NCI-H82 (cell line): ENCODE measurements at places on chromosomes 1 and 21.

- DNase-seq: no peak
Observed at GRCh38 chr1:2887941-2888855, 86.7 kb upstream of the TTC34 start.

- peak; percentile 46 for DNase-seq
Observed at GRCh38 chr21:15028186-15028585, 36.6 kb downstream of the NRIP1 start.

- no peak for DNase-seq
Observed at GRCh38 chr1:103194060-103194459, 85.7 kb upstream of the COL11A1 start.

DNA sequence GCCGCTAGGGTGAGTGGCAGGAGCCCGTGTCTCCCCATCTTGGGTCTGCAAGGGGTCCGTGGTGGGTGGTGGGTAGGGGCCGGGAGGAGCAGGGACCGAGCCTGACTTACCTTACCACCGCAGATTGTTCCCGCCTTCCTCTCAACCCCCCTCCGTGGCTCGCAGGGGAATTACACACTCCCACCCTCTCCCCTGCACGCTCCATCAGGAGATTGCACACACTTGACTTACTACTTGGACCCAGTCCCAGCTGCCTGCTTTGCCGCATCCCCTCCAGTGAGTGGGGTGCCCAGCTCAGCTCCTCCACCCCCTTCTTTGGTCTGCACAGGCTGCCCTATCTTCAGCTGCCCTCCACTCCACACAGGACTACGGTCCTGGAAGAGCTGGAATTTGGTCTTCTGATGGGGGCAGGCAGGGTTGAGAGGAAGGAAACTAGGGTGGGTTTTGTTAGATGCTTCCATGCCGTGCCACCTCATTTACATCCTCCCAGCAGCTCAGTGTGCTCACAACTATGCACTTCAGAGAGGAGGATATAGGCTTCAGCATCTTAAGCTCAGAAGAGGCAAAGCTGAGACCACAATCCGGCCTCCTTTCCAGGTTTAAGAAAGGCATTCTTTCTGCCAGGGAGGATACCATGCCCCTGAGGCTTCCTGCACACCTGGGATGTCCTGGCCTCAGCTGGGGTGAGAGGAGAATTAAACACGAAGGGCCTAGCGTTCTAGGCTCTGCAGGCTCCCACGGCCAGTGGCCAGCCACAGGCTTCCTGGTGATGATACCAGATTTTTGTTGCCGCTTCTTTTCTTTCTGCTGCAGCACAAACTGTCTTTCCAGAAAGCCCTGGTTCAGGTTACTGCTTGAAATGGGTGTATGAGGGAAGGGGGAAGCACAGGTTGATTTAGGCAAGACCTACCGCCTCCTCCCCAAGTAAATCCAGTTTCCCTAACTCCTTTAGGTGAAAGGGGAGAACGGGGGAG is 2.3 kb downstream of the KCNC4 start:
- DNase-seq: peak; percentile 76

- DNase-seq: peak; percentile 92
Observed at GRCh38 chr1:19432943-19433718, 52.2 kb downstream of the CAPZB start.

DNA sequence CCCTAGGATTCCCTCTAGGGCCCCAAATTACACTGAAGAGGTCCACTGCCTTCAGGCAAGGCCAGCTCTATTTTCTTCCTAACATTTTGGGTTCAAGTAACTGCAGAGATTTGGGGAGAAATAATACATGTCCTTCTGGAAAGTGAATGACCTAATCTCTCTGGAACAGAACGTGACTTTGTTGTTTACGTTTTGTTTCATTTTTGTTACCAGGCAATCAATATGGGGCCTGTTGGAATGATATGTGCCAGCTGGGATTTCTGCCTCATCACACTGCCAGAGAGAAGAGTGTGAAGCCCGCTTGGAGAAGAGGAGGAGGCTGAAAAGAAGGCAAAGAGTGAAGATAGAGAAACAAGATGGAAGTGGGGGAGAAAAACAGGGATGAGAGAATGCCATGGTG is 116.7 kb downstream of the FASLG start:
- DNase-seq: no peak

DNA sequence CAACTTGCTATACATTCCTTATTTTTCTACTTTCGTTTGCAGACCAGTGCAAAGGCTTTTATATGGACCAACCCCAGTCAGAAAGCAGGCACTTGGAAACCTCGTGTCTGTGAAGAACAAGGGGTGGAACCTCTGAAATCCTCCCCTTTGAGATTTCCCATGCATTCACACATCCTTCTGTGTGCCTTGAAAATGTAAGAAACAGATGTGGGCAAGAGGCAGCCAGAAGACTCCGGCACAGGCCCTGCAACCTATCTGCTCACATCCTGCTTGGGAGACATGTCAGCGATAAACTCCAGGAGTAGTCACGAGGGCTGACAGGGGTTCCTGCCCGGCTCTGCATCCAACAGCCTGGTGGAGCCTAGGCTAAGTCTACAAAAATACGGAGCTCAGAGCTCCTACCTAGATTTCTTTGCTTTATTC is 42.5 kb downstream of the ETS2 start:
- no peak for DNase-seq

GRCh38 chr1:46527474-46528296 is 23.8 kb downstream of the KNCN start:
- peak; percentile 91 for DNase-seq

DNA sequence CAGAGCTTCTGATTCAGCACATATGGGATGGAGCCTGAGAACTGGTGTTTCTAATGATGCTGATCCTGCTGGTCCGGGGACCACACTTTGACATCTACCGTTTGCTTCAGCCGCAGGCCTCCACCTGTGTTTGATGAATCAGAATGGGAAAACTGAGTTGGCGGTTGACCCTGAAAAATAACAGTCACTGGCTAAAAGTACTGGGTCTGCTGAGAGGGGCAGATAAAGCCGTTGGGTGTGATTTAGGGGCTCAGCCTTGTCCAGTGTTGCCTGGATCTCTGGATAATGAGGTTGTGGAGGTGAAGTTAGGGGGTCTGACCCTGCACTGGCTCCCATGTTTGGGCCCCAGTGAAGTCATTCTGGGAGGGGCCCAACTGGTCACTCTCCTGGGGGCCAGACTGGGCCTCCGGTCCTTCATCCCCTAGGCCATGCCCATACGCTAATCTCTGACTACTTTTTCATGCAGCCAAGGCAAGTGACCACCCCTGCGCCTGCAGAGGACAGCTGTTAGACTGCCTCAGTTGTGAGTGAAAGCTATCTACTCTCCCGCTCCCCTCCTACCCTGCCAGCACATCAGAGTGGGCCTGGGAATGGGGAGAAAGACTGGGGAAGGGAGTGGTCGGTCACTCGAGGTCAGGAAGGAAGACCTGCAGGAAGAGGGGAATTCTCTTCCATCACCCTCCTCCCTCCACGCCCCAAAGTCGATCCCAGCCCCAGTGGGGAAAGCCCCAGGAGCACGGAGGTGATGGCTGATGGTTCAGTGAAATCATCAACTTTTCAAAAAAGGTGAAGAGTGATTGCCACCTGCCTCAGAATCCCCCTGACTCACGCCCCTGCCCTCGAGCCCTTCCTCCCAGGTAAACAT is 27.7 kb downstream of the VASH2 start:
- DNase-seq: no peak

- no peak for DNase-seq
Observed at GRCh38 chr1:52041551-52042185, 8.1 kb upstream of the KTI12 start.

DNA sequence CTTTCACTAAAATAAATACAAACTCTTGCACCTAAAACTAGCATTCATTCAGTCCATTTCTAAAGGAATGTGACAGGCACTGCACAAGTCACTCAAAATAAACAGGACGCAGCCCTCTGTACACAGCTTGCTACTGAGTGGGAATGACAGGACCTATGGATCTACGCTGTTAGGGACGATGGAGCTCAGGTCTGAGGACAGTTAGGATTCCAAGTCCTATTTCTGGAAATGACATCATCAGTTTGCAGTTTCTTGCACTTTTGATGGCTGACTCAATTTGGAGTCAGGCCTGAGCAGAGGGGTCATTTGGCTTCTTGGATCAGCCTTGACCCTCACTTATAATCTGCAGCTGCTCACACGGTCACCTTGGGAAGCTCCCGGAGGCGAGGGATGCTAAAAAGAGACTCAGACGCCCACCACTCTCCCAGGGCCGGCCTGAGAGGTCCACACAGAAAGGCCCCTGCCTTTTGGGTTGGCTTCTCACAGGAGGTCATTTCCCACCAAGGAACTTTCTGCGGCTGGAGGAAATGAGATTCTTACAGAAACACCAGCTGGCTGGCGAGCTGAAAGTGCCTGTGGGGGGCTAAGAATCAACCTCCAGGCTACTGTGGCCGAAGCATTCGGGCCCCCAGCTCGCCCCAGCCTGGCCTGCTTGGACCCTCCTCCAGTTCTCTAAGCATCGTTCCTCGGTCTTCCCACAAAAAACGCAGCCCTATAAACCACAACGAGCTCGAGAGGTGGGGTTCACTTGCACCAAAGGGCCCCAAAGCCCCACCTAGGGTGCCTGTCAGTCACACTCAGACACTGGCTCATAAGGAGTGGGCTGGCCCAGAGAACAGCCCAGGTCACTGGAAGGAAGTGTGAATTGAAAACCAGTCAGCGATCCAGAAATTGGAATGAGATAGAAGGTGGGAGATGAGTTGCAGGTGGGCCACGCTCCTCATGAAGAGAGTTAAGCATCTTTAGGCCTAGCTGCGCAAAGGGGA is 8.9 kb upstream of the PDE9A start:
- no peak for DNase-seq

DNA sequence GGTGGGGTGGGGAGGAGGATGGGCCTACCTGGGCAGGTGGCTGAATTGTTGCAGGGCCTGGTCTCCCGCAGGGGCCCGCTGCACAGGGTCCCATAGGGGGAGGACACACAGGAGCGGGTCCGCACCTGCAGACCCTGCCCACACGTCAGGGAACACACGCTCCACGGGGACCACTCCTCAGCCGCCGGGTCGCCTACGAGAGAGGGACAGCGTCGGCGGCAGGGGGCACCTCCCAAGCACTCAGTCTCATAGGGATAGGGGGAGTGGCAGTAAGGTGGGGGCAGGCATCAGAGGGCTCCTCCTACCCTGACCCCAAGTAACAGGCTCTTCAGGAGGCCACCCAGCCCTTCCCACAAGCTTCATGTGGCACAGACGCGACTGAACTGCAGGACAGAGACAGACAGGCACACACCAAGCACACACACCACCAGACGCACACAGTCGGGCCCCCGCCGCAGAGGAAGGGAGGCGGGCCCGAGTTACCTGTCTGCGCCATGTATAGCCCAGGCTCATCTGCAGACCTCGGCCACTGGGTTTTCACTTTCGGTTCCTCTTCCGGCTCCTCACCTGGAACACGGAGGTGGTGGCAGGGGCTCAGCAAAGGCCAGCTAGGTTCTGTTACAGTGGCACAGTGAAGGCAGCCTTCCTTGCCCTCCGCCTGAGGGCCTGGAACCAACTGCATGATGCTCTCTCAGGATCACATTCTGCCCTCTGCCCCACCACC is 19.8 kb downstream of the ADGRB2 start:
- DNase-seq: no peak

- peak; percentile 30 for DNase-seq
Observed at GRCh38 chr1:245395680-245396079, 240.9 kb downstream of the KIF26B start.

GRCh38 chr1:58293388-58293787 is 253.1 kb downstream of the OMA1 start:
- DNase-seq: no peak

- no peak for DNase-seq
Observed at GRCh38 chr1:209045331-209046057, 538.0 kb upstream of the CAMK1G start.

DNA sequence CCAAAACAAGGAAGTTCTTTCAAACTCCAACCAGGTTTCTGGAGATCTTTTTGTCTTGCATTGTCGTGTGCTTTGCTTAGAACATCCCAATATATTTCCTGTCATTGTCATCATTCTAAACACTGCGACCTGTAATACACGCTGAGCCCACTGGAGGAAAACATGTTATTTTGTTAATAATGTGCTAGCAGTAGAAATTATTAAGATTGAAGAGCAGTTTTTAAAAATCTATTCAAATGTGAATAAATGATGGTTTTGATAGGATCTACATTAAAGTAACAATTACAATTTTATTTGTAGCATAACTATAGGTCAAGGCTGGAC is 268.5 kb downstream of the PTPRC start:
- no peak for DNase-seq

DNA sequence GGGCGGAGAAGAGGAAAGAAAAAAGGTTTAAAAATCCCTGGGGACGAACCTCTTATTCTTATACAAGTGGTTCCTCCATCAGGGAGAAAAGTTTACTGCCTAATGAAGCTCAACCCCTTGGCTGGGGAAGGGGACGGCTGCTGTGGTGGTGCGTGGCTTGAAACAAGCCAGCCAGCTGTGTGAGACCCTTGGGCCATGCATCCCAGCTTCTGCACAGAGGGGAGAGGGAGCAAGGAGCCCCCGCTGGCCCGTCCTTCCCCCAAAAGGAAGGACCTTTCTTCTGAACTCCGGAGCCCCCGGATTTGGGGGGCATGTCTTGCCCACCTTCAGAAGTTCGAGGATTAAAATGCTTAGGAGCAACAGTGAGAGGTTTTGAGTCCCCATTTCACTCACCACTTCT is 67.3 kb downstream of the STUM start:
- DNase-seq: no peak

DNA sequence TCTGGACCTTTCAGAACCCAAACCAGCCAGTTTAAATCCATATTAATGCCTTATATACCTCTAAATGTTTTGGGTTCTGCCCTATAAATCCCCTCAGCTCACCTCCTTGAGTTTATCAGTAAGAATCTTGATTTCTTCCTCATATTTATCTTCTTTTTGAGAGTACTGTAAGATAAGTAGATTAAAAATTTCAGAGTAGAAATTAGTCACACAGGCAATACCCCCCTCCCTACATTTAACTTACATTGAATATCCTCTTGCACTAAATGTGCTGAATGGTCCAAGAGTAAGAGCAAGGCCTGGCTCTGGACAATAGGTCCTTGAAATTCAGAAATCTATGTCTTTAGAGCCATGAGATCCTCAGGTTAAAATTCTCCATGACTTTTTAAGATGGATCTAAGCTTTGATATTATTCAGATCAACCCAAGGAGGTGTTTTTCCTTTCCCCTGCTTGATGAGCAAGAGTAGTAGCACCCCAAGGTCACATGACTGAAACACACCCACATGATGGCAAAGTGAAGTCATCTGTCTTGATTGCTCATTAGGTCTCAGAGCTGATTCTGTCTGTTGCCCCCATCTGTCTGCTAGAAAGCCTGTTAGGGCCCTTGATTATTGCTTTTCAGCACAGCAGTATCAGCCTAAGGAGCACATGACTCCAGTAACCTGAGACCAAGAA is 15.8 kb upstream of the NUP210L start:
- DNase-seq: peak; percentile 84

DNA sequence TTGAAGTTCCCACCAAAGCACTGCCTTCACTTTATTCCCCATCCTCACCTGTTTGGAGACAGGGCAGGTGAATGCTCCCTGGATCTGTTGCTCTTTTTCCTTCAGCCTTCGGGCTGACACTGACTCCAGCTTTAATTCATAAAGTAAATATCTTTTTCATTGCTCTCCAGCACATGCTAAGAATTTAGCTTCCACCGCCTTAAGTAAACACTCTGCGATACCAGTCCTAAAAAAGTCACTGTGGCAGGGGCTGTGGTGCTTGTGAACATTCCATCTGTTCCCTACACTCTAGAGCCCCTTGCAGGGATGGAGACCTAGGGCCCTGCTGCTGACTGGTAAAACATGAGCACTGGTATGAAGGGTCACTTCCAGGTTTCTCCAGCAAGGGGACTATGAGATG is 896 bp upstream of the PLA2G2A start:
- no peak for DNase-seq
